NCI-H1417 treated with DMSO at 0.1 percent for 48 hours (cell line): ENCODE measurements at places on chromosomes 12 and 14.

DNA sequence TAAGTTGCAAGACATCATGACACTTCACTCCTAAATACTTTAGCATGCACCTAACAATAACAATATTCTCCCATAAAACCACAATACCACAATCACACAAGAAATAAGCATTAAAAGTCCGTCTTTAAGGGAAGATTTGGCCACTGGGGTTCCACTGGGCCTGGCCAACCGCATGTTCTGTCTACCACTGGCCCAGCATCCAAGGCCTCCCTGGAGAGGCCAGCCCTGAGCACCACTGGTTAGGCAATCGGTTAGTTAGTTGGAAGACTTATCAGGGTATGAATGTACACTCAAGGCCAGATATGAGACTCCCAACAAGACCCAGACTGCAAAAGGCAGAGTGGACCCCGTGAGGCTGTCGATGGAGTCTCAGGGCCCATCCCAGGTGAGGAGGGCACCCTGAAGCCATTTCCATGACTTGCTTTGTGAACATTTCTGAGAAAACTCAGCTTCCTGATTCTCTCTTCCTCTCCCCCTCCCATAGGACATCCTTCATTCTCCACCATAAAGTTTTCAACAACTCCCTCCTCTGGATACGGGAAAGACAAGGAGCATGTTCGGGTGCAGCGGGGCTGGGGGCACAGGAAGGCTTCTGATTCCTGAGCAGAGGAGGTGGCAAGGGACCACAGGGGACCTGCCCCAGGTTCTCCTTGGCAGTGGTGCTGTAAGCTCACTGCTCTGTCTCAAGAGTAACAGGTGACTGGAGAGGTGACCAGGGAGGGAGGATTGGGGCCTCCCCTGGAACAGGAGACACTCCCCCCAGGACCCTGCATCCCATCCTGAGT, 5.9 kb downstream of the PXN start:
- no peak for DNase-seq

DNA sequence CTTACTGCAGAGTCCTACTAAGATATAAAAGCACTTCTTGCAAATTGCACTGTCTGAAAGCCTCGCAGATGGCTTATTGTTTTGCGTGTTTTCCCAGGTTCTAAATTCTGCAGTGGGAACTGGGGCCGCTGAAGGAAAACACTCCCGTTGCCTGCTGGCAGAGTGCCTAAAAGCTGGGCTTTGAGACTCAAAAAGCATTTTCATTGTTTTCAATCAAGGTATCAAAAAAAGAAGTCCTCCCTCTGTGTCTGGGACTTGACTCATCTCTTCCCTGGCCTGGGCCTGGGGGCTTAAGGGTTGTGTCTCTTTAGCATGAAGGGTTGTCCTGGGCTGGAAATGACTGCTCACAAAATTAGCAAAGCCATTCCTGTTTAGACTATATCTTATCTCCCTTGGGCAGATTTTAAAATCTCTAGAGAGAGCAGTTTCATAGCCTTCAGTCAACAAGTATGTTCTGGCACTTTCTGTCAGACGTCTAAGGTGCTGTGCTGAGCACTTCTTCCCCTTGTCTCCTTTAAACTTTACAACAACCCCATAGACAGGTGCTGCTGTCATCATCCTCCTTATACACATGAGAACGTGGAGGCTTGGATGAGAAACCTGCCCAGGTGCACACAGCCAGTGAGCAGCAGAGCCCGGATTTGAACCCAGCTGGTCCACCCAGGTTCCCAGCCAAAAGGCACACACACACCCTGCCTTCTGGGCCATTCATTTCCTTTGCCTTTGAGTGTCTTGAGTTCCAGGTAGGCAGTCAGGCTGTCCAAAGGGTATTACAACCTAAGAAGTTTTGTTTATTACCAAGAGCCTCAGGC, 31.1 kb downstream of the ELK3 start:
- DNase-seq = no peak

DNA sequence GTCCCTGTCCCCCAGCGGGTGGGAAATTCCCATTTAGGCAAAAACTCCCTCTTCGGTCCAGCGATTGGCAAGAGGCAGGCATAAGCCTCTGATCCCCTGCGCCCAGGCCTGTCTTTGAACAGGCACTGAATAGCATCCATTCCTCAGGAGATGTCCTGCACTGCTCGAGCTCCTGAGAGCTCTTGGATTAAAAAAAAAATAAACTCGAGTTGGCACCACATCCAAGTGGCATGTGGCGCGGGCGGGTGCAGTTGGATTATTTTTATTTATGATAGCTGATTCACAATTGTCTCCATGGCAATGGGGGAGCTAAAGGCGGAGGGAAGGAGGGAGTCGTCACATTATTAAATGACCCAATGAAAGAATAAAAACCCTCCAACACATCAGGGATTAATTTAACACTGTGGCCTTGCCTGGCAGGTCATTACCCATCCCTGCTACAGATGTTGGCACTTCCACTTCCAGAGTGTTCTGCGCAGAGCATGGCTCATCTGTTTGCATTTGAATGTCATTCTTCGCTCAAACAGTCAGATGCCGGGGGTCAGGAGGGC, 207.2 kb downstream of the AACS start:
- no peak for DNase-seq

DNA sequence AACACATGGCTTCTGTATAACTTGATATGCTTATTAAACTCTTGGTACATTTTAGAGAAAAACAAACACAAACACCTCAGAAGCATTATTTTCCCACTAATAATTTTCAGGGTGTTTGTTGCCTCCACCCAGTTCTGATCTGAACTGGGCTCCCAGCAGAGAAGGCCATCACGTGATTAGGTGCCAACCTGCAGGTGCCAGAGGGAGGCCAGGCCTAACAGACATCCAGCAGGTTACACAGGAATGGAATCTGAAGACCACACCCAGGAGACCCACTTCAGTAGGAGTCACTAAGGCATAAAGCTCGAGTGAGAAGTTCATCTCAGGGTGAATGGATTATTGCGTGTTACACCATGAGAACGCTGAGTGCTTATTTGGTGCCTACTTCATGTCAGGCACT, 8.9 kb downstream of the SLC6A12 start:
- no peak for DNase-seq

DNA sequence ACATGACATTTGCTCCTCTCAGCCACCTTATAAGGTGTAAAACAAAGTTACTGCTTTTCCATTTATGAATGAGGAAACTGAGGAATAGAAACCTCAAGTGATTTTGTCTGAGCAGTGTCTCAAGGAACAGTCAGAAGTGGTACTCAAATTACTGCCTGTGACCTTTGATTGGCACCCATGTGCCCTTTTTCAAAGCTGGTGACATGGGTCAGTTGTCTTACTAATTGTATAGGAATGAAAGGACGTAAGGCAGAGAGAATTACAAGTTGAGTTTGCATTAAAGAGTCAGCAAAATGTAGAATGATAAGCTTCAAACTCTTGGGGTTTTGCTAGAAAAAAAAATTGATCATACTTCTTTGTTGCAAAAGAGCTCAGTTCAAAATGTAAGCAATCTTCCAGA, 129.1 kb downstream of the GTF2A1 start:
- DNase-seq = no peak
